ENCODE measurements at places on chromosomes 11 and 22.

DNA sequence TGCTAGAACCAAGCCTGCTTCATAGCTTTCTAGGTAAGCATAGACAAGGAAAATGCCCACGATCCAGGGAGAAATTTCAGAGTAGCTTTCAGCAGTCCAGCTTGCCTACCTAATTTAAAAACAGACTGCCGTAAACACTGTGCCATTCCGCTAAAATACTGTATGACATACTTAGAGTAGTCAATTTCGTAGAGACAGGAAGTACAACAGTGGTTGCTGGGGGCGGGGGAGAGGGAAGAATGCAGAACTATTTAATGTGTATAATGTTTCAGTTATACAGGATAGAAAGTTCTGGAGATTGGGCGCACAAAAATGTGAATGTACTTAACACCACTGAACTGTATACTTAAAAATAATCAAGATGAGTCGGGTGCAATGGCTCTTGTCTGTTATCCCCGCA lies 56.7 kb downstream of the C11orf58 start:
- no peak for DNase-seq

DNA sequence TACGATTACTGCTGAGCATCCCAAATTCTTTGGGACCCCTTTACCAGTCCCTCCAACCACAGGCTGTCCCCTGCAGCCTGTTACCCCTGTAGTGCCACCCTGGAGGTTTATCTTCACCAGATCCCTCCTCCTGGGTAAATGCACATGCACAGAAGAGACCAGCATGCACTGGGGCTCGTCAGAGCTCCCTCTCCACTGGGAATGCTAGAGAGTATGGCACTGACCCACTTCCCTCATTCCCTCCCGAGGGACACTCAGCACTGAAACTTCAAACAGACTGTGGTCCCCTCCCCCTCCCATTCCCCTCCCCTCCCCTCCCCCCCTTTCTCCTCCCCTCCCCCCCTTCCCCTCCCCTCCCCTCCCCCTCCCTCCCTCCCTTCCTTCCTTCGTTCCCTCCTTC lies 49.1 kb downstream of the C11orf91 start:
- no peak for DNase-seq

GRCh38 chr22:48491451-48491941 lies 1336.2 kb downstream of the BRD1 start:
- DNase-seq = no peak

DNA sequence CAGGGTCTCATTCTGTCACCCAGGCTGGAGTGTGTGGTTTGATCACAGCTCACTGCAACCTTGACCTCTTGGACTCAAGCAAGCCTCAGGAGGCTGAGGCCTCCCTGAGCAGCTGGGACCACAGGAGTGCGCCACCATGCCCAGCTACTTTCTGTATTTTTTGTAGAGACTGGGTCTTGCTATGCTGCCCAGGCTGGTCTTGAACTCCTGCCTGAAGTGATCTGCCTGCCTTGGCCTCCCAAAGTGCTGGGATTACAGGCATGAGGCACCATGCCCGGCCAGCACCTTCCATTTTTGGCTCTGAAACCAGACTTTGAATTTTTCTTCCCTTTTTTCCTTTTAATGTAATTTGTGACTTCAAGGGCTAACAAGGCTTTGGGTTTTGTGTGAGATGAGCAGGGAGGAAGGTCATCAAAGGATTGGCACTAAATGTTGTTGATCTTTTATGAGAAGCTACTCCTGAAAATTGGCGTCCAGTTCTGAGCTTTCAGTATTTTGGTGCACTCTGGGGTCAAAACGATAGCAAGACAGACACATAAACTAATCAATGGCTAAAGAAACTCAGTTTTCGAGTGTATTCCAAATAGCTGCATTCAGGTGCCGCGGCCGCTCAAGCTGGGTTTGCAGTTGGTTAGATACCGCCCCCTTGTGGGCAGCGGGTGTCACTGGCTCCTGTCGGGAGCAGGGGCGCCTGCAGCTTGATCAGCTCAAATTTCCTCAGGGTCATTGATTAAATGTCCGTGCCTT lies 51.9 kb upstream of the CLMP start:
- DNase-seq = peak; percentile 75

DNA sequence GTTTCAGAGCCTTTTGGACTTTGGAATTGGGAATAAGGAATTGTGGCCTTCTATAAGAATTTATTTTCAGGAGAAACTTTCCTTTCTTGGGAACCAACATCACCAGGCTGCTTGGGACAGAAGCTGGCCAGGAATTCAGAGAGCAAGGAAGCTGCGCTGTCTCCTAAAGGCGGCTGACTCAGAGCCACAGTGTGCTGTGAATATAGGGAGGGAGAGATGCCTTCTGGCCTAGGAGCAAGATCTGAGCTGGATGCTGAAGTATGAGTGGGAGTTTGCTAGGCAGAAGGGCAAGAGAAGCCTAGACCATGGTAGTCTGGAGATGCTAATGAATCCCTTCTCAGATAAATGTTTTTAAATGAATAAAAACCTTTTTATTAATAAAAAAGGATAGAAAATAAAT lies 213.7 kb upstream of the TBCEL start:
- DNase-seq = no peak

GRCh38 chr22:17303840-17304779 lies 65.2 kb upstream of the CECR2 start:
- DNase-seq = no peak

DNA sequence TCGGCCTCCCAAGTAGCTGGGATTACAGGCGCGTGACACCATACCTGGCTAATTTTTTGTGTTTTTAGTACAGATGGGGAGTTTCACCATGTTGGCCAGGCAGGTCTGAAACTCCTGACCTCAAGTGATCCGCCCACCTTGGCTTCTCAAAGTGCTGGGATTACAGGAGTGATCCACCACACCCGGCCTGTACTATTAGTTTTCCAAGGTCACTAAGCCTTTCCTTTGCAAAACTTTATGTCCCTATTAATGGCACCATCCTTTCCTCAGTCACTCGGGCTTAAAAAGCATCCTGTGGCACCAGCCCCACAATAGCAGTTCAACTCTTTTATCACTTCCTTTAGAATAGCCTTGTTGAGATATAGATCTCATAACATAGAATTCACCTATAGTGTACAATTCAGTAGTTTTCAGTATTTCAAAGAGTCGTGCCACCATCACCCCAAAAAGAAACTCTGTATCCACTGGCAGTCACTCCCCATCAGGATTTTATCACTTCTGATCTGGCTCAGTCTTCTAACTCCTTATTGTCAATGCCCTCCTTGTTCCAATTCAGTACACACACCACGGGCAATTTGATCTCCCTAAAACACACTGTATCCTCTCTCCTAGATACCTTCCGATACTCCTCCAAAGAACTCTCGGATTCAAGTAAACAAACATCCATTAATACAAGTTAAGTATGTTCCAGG lies 921 bp upstream of the BCL2L13 start:
- no peak for DNase-seq

GRCh38 chr11:128697645-128698174 lies 3.8 kb downstream of the FLI1 start:
- no peak for DNase-seq

- no peak for DNase-seq
Observed at GRCh38 chr11:117923773-117924172, 5.4 kb downstream of the TMPRSS13 start.

Data from stimulated activated CD4-positive, alpha-beta T cell treated with anti-CD3 and anti-CD28 coated beads, Interleukin-1b, Interleukin-23, amount 100 ng/mL, for 24 hours (primary cell).